ENCODE measurements at places on chromosomes 3 and 15.
A peak's percentile ranks its signal among the peaks of the same experiment; 100 is the strongest.

DNA sequence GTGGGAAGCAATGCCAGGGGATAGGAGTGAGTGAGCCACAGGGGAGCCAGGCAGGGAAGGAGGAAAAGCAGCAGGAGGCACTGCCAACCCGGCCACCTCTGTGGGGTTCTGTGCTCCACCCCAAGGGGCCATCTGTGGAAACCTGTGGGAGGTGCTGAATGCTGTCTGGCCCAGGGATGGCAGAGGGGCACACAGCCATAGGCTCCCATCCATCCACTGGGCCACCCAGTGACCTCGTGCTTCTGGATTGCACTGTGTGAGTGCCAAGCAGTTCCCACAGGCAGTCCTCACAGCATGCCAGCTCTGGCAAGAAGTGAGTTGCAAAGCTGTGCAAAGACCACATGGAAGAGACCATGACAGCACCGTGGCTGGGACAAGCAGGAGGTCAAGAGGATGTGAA is 27.5 kb downstream of the DNAJB8 start:
- no peak for DNase-seq

- DNase-seq = no peak
Measured at GRCh38 chr3:161557445-161558150, 61.0 kb downstream of the OTOL1 start.

GRCh38 chr3:30193625-30194044 is 412.8 kb upstream of the TGFBR2 start:
- no peak for DNase-seq

DNA sequence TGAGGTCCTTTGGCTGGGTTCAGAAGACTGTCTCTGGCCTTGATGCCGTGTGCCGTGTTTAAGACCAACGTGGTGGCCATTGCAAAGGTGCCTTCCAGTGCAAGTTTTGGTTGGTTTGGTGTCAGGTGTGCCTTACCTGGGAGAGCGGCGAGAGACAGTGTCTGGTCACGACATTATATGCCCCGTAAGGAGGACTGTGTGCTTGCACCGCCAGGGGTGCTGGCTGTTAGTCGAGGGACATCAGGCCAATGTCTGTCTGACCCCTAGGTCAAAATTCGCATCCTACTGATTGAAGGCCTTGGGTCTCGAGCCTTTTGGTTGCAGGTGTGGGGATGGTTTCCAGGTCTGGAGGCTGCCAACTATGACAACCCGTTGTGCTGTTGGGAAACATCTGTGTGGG is 111.9 kb downstream of the SNRPN start:
- no peak for DNase-seq

GRCh38 chr3:161640181-161640580 is 143.6 kb downstream of the OTOL1 start:
- DNase-seq = no peak

- no peak for DNase-seq
Measured at GRCh38 chr3:38647217-38647970, 2.1 kb downstream of the SCN5A start.

DNA sequence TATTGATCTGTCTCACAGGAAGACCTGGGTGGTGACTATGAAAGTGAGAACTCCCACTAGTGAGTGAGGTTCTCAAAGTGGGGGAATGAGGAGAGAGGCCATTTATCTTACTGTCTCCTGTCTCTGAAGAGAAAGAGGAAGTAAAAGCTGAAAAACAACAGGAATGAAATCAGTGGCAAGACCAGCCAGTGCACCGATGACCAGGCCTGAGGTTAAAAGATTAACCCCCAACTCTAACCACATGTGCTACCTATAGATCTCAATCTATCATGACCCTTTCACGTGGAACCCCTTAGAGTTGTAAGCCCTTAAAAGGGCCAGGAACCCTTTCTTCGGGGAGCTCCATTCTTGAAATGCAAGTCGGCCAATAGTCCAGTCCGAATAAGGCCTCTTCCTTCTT is 239.3 kb upstream of the CNTN6 start:
- DNase-seq = no peak

GRCh38 chr3:151146071-151146730 is 56.8 kb downstream of the GPR171 start:
- peak; percentile 88 for DNase-seq

DNA sequence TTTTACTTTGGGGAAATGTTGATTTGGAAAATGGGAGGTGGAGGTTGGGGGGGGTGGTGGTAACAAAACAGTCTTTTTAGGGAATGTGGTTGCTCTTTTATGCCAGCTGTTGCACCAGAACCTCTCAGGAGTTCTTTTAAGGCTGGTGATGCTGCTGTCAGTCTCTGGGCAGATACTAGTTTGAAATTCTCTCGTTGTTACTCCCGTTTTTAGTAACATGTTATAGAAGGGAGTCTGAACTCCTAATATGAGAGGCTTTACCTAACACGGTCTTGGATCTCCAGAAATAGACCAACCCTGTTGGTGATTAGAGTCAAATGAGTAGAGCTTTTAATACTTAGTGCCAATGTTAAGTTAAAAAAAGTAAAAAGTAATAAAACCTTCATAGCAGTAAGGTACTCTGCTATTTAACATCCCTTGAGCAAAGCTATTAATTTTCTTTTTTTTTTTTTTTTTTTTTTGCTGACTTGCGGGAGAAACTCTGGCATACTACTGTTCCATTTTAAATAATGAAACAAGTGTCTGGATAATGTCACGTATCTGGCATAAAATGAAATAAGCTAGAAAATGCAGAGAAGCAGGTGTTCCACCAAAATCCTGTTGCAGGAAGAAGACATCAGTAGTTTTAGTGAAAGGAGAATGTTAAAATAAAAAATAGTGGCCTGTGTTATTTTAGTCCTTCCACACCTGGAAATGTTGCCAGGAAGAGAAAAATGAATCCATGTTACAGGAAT is 156.7 kb downstream of the CACNA1D start:
- no peak for DNase-seq

GRCh38 chr15:47135267-47135666 is 582.0 kb upstream of the SEMA6D start:
- no peak for DNase-seq

DNA sequence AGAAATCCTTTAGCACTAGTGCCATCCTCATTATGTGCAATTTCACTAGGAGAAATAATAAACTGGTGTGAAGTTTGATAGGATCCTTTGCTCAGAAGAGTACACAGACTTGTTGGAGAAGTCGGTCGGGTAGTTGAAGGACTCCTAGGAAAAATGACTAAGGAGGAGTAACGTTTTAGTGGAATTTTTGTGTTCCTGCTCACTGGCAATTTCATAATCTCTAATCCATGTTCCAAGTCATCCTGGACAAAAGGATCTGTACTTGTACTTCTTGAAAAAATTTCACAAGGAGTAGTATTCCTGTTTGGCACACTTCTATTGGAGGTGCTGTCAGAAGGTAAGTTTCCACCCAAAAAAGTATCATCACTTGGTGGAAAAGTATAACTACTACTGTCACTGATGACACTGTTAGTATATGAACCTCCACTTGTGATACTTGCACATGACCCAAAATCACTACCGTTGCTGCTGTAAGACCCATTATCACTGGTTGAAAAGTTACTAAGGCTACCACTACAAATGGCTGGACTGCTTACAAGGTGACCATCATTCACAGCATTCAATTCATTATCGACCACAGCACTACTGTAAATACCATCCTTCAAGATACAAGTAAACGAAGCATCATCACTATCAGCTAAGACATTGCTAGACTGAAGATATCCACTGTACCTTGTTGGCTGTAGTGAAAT is 77.4 kb downstream of the NEDD4 start:
- no peak for DNase-seq

DNA sequence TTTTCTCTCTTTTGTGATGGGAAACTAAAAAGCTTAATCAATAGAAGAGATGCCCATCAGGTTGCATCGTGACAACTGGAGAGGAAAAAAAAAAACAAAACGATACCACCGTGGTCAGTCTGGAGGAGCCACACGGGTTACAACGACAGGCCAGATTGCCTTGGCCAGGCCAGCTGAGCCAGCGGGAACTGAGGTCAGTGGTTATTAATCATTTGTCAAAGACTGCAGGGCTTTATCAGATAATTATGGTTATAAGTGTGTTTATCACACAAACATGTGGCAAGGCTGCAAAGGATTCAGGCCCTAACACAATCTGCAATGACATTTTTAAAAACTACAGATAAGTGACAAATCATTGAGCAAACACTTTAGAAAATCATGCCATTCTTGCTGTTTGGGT is 135.0 kb upstream of the FAM3D start:
- DNase-seq = no peak

DNA sequence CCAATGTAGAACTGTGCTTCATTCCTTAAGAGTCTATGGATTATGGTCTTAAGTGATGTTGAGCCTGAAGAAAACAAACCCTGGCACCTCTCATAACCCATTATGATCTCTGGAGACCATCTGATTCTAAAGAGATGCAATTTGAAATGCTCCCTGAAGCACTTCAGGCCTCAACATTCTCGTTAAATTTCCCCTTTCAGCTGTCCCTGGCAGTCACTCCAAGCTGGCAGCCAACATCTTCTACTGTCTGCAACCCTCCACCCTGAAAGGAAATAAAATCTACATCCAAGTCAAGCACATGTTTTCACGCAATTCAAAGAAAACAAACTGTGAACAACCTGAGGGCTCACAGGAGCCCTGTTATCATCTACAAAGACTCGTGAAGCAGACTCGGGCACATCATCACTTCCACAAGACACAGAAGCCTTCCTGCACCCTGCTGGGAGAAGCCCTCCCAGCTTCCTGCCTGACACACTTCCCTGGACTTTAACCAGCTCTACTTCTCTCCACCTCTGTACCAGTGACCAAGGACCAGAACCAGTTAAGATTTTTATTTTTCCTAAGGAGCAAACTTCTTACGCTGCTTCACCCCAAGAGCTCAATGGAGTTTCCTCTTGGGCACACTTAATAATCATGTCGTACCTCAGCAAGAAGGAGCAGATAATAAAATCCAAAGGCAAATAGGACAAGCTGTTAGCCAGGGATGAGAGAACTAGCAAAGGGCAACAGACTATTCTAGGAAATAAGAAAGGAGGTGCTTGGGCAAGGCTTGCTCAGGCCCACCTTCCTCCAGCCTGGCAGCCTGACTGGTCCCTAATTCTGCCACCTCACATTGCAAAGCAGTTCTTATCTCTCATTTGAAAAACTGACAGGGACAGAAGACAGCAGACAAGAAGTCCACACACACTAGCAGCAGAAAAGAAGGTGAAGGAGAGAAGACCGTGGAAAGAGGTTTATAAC is 67.1 kb downstream of the MAGI1 start:
- DNase-seq = peak; percentile 84

GRCh38 chr3:134353171-134353825 is 20.9 kb downstream of the AMOTL2 start:
- DNase-seq = no peak

- DNase-seq = no peak
Measured at GRCh38 chr3:56796202-56796601, 5.5 kb downstream of the ARHGEF3 start.

DNA sequence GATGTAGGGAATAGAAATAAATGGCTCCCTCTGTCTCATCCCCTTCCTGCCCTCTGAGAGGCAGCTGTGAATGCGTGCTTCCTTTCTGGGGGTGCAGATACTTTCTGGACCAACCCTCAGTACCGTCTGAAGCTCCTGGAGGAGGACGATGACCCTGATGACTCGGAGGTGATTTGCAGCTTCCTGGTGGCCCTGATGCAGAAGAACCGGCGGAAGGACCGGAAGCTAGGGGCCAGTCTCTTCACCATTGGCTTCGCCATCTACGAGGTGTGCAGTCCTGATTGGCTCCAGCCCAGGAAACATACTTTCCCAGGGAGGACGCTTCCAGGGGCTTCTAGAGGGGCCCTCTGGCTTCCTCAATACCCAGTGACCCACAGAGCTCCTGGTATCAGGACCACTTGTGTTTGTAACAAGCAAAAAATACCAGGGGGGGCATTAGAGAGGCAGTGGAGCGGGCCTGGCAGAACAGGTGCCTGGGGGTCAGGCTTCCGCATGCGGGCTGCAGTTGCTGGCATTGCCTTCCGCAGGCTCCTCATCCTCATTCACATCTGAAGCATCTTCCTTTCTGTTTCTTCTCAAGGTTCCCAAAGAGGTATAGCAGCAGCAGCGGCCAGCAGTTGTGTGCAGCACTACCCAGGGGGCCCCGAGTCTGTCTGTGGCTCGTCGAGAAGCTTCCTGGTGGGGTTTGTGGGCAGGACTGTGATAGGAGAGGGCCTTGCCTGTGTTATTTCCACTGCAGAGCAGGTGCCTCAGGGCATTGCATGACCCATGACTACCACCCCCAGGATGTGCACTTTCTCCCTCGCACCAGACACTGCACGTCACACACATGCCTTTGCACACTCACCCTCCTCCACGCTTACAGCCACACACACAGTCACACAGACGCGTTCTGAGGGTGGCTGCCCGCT is 42.5 kb downstream of the CAPN3 start:
- DNase-seq = no peak

- no peak for DNase-seq
Measured at GRCh38 chr3:134598763-134599545, 51.9 kb downstream of the KY start.

GRCh38 chr3:23288715-23289114 is 85.6 kb downstream of the UBE2E2 start:
- no peak for DNase-seq

DNA sequence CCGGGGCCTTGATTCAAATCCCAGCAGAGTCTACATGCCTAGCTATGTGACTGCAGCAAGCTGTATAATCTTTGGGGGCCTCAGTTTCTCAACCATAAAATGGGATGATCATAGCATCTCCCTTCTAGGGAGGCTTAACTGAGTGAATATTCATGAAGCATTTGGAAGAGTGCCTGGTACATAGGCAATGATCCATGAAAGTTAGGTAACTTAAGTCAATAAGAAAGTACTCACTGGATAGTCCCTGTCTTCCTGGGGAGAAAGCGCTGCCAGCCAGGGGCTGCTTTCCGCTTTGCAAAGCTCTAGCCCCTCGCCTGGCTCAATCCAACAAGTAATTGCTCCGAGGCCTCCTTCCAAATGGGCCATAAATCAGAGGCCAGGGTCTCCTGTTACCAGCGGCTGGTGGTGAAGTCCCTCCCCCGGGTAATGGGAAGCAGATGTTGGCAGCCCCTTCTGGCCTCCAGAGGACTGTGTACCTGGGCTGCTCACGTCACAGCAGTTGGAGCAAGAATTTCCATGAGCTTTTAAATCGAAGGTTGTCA is 521.9 kb upstream of the PROK2 start:
- peak; percentile 88 for DNase-seq

- DNase-seq = no peak
Measured at GRCh38 chr15:79526376-79526775, 94.2 kb downstream of the MINAR1 start.

- no peak for DNase-seq
Measured at GRCh38 chr15:41599061-41599460, 40.0 kb downstream of the TYRO3 start.

Data from A673 (cell line).